ENCODE measurements at places on chromosomes 6 and 20. TPM values are rescaled to one million over a fixed set of nuclear protein-coding genes. Genes with fewer than 3 reads are reported as not detected.

DNA sequence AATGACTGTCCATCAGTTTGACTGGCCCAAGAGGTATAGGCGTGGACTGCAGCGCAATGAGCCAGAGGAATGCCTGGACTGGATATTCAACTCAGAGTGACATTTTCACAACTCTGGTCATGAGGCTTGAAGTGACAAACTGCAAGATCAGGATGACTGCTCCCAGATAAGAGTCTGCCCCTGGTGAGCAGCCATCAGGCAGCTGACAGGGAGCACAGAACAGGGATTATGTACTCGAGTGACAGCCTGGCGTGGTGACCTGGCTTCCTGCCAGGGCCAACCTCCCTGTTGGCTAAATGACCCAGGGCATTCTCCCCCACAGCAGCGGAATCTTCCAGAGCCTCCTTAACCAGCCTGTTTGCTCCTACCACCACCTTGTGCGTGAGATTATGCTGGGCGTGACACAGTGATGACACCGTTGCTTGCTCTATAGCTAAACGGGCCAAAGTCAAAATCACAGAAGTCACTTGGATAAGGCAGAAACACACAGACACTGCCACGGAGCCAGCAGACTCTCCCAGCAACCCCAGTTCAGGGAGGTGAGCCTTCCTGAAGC lies 209.1 kb upstream of the JARID2 start:
- DNase-seq = no peak

GRCh38 chr6:30881392-30882203 lies 2.7 kb upstream of the DDR1 start:
- DNase-seq = no peak

Gene TFAP2C
- total RNA-seq = not detected

Gene GABRR1
- total RNA-seq = not detected
